ENCODE measurements at places on chromosomes 1 and 21. TPM values are rescaled to one million over a fixed set of nuclear protein-coding genes. Genes with fewer than 3 reads are reported as not detected.

The OR2L13 gene
- total RNA-seq = not detected

The RNF186 gene
- not detected for total RNA-seq

The TLCD4 gene
- 3.6 TPM for total RNA-seq

The LRRC38 gene
- total RNA-seq = not detected

The S100A16 gene
- total RNA-seq = 520 TPM

The DHRS3 gene
- total RNA-seq = 56.3 TPM

The PROK1 gene
- not detected for total RNA-seq

The NR1I3 gene
- not detected for total RNA-seq

The OR2AK2 gene
- total RNA-seq = not detected

The OR6K2 gene
- not detected for total RNA-seq

The KMO gene
- 0.90 TPM for total RNA-seq

The LENEP gene
- total RNA-seq = not detected

The SLC30A10 gene
- not detected for total RNA-seq

The RGS8 gene
- not detected for total RNA-seq

The TMEM61 gene
- 0.35 TPM for total RNA-seq

The SLAMF9 gene
- 0.40 TPM for total RNA-seq

The CYYR1 gene
- not detected for total RNA-seq

The ANGPTL7 gene
- not detected for total RNA-seq

The JTB gene
- 170 TPM for total RNA-seq

The PGLYRP4 gene
- not detected for total RNA-seq

The JUN gene
- 65.5 TPM for total RNA-seq

The STYXL2 gene
- total RNA-seq = not detected

The ZNF644 gene
- total RNA-seq = 12.9 TPM

The VCAM1 gene
- not detected for total RNA-seq
